ENCODE measurements at places on chromosomes 7 and 10.

DNA sequence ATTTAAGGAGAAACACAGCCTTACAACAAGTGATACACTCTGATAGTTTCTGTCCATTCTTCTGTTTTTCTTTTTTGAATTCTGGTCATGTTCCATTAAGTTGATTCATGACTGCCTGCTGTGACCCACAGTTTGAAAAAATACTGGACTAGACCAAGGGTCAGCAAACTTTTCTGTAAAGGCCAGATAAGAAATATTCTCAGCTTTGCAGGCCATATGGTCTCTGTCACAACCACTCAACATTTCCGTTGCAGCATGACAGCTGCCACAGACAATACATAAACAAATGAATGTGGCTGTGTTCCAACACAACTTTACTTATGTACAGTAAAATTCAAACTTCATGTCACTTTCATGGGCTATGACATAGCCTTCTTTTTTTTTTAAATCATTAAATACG, 156.7 kb downstream of the PLXNA4 start:
- no peak for DNase-seq

DNA sequence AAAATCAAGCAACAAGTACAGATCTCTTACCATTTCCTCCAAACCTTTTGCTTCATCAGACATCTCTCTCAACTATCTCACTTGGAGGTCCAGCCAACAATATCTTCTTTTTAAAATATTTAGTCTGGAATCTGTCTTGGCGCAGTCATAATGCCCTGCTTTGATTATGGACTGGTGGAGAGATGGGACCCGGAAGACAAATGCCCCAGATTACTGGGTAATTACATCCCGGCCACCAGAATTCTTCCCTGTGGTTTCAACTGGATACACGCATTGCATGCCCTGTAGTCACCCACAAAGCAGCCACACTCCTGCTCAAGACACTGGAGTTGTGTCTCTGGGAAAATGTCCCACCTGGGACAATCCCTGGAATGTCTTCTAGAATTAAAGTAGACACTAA, 65.5 kb downstream of the BPGM start:
- DNase-seq: no peak

DNA sequence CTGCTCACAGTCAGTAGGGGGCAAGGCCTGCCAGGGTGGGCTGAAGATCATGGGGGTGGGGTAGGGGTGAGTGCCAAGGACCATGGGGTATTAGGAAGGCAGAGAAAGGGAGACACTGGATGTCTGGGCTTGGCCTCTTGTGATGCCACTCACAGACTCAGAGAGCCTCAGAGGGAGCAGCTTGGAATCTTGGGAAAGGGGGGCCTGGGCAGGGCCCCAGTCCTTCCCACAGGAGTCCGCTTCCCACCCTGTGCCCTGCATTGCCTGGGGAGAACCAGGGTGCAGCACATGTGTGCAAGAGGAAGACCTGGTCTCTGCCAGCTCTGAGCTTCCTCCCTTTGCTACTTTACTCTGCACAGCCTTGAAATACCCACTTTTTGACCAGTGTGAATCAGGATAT, 4.3 kb downstream of the ADCY1 start:
- no peak for DNase-seq

DNA sequence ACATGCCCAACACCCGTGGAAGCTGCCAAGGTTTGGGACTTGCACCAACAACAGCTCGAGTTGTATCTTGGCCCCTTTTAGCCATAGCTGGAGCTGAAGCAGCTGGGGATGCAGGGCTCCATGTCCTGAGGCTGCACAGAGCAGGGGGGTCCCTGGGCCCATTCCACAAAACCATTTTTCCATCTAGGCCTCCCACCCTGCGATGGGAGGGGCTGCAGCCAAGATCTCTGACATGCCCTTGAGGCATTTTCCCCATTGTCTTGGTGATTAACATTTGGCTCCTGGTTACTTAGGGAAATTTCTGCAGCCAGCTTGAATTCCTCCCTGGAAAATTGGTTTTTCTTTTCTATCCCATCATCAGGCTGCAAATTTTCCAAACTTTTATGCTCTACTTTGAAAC, 637.8 kb upstream of the VSTM2A start:
- no peak for DNase-seq

GRCh38 chr7:44565097-44565794, 8.5 kb downstream of the DDX56 start:
- peak; percentile 75 for DNase-seq

GRCh38 chr10:109974504-109975191, 33.1 kb upstream of the ADD3 start:
- DNase-seq: no peak

Measured in nephron progenitor cell (in vitro differentiated cells).